ENCODE measurements at places on chromosomes 1 and 21.

GRCh38 chr21:17427831-17428483 lies 84.9 kb upstream of the CXADR start:
- DNase-seq: peak; percentile 75

- DNase-seq: no peak
Observed at GRCh38 chr1:236848274-236848923, 53.3 kb downstream of the MTR start.

GRCh38 chr1:180258935-180259334 lies 28.9 kb downstream of the LHX4 start:
- DNase-seq: no peak

DNA sequence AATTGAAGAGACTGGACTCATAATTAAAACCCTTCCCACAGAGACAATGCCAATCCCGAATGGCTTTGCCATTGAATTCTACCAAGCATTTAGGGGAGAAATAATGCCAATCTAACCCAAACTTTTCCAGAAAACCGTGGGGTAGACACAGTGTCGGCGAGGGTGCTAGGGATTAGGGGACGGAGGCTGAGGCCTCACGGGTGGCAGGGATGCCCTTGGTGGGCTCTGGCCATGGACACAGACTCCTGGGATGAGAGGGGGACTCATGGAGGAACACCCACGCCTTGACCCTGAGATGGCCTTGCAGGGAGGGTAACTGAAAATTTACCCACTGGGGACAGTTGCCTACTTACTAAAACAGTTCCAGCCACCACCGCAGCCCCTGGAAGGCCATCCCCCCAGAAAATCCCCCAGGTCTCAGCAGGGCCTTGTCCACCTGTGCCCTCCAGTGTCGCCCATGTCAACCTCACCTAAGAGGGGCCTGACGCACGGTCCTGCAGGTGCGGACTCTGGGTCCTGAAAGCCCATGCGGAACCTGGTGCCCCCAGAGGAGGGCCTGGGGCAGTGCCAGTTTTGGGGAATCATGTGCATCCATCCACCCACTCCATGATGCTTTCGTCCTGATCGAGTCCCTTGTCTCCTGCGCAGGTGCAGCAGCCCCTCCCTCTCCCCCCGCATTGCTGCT lies 1.9 kb downstream of the KRTAP10-5 start:
- no peak for DNase-seq

DNA sequence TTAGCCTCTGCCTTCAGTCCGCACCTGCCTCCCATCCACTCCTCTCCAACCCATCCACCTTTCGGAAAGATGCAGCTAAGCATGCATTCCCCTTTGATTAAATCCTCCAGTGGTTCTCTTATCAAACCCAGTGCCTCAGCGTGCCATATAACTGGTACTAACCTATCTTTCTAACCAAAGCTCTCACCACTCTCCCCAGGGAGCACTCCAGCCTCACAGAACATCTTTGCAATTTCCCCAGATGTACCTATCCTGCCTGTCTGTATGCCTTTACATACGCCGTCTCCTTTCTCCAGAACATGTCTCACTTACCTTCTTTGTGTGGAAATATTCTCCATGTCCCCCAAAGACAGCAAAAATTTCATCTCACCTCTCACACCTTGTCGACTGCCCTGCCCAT lies 80.0 kb downstream of the SLC25A24 start:
- DNase-seq: no peak

GRCh38 chr1:158248771-158249170 lies 5.5 kb upstream of the CD1A start:
- no peak for DNase-seq

- no peak for DNase-seq
Observed at GRCh38 chr1:83932281-83932680, 66.7 kb downstream of the TTLL7 start.

- no peak for DNase-seq
Observed at GRCh38 chr1:92973203-92973897, 12.1 kb upstream of the DIPK1A start.

- no peak for DNase-seq
Observed at GRCh38 chr1:43128816-43129215, 43.3 kb downstream of the EBNA1BP2 start.

DNA sequence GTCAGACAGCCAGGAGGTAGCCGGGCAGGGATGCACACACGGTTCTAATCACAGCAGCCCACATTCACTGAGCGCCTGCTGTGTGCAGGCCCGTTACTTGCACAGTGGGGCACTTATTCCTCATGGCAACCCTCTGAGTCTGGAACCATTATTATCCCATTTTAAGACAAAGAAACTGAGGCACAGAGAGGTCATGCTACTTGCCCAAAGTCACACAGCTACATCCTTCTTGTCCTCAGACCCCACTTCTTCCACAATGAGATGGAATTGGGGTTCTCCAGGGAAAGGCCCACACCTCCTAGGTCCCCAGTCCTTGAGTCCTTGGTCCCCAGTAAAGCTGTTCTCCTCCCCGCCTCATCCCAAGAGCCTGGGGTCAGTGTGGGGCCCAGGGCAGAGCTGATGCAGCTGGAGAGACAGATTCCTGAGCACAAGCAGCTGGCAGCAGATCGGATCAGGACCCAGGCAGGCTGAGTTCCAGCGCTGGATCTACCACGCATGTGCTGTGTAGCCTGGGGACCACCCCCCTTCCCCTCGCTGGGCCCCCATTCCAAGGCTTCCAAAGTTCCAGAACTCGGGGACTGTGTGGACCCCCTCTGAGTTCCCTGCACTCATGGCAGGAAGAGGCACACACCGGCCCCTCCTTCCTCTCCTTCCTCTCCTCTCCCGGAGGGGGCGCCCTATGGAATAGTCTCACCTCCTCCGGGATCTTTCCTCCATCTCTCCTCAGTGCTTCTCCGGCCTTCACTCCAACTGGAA lies 393.4 kb downstream of the MATN1 start:
- no peak for DNase-seq

DNA sequence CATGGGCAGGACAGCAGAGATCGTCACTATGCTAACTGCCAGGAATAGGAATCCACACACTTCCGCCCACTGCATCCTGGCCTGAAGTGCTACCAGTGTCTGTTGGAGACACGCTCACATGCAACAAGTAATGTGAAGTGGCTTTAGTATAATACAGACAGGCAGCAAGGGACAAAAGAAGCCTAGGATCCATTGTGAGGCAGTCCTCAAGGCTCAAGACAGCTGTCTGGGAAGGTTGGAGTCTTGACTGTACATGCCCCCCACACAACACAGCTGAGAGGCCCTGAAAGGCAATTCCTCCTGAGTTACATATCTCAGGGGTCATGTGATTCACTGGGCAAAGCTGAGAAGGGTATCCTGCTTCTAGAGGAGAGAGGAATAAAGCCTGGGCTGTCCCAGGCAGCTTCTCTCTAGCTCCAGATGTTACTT lies 39.9 kb upstream of the CD1D start:
- DNase-seq: no peak

DNA sequence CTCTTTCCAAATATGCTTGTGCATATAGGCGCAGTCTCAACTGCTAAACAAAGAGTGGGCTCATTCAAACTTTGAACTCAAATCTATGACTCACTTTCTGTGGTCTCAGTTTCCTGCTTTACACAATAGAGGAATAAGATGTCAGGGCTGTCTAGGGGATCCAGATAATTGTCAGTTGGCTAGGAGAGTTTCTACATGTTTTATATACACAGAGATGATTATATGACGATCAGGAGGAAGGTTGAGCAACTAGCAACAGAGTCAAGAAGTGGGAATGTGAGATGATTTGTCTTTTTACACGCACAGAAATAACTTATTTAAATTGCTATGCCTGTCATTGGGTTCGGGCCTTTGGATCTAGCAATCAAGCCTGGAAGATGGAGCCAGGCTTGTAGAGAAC lies 299.4 kb upstream of the LYPLAL1 start:
- no peak for DNase-seq

DNA sequence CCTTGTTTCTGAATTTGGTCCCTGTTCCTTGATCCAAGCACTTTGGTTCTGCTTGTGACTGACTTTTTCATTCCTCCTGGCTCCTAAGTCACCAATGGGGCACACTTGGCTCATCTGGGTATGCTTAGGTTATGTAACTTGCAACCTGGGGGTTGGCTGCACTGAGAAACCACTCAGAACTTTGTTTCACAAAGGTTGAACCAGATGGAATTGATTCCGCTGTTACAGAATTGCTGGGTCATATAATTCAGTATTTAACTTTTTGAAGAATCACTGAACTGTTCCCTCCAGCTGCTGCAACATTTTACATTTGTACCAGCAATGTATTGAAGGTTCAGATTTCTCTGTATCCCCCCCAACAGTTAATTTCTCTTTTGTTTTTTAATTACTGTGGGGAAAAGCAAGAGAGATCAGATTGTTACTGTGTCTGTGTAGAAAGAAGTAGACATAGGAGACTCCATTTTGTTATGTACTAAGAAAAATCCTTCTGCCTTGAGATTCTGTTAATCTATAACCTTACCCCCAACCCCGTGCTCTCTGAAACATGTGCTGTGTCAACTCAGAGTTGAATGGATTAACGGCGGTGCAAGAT lies 9.6 kb upstream of the NVL start:
- no peak for DNase-seq

DNA sequence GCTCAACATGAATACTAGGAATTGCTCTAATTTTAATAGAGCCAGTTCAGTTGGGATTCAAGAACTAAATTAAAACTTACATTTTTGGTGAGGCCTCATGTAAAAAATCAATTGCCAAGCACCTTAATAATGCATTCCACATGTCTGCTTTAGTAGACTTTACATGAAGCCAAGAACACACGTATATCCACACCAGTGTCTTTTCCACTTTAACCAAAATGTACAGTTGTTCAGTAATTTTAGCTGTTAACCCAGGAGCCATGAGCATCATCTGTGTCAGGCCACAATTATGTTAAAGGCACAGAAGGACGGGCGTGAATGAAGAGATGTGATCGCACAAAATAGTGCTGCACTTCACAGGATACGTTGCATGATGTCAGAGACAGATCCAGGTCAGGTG lies 136.7 kb downstream of the TLR5 start:
- DNase-seq: no peak

GRCh38 chr1:151661751-151662150 lies 49.9 kb downstream of the SNX27 start:
- no peak for DNase-seq

DNA sequence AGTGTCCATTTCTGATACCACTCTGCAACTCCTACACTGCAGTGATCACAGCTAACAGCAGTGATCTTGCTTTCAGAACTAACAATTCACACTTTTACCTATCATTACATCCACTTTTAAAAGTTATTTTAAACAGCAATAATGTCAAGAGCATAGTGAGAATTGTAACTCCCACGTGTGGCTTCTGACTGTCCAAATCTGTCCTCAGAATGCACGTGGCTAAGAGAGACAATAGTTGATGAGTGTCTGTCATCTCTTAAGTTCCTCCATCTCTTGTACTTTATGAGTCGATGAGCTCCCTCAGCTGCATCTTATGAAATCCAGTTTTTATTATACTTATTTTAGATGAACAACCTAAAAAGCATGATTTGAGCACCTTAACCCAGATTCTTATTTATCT lies 16.5 kb upstream of the CFHR5 start:
- DNase-seq: peak; percentile 7

DNA sequence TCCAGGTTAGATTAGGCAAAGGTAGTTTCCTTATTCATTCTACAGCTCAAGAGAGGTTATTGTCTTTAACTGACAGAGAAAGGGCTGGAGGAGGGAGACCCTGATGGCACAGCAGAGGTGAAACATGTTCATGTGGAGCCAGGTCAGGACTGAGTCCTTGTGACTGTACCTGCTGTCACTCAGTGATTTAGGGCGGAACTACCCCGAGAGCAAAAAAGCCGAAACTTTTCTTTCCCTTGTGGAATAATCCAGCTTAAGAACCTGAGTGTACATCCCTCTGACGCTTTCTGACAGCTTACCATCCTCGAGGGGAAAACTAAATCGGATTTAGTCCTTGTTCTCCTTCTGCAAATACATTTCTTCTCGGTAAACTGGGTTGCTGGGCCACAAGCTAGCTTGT lies 273.2 kb downstream of the BACH1 start:
- no peak for DNase-seq

DNA sequence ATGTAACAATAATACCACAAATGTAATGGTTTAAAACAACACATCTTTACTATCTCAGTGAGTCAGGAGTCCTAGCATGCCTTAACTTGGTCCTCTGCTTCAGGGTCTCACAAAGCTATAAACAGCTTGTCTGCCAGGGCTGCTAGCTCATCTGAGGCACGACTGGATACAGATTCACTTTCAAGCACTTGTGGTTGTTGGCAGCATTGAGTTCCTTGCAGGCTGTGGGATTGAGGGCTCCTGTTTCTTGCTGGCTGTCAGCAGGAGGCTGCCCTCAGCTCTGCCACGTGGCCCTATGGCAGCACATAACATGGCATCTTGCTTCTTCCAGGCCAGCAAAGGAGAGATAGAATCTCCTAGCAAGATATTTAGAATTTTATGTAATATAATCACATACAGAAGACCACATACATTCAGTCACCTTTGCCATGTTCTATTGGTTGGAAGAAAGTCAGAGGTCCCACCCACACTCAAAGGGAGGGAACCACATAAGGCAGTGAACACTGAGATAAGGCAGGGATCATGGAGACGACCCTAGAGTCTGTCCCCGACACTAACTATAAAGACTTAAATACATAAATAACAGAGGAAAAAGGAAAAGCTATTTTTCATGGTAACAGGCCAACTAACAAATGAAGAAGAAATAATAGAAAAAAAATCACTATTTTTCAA lies 18.9 kb upstream of the IPP start:
- no peak for DNase-seq

GRCh38 chr1:15953294-15953771 lies 22.6 kb downstream of the ZBTB17 start:
- no peak for DNase-seq

GRCh38 chr1:230875370-230875769 lies 7.0 kb upstream of the C1orf198 start:
- no peak for DNase-seq

DNA sequence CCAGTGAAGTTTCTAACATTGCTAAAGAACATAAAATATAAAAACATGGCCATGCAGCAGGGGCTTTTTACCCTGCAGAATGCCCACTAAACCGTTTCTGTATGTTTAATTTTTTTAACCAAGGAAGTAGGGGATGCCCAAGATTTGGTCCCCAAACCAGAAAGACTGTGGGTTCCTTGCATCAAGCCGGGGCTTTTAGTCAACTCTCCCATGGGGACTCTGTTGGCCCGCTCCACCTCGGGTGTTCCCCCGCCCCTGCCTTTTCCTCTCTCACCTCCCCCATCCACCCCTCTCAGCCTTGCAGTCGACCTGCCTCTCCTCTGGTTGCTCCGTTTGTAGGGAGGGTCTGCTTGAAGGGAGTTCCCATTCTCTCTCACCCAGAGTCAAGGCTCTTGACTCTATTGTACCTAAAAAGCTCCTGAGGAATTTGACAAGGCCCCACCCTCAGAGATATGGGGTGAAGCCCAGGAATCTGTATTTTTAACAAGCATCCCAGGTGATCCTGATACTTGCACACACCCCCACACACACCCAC lies 117.5 kb downstream of the TOMM20 start:
- DNase-seq: peak; percentile 87

- DNase-seq: no peak
Observed at GRCh38 chr21:15552914-15553494, 176.8 kb upstream of the USP25 start.

GRCh38 chr21:27581168-27581567 lies 614.3 kb upstream of the ADAMTS5 start:
- no peak for DNase-seq

GRCh38 chr1:51850420-51851223 lies 27.9 kb downstream of the NRDC start:
- no peak for DNase-seq
